ENCODE measurements at places on chromosomes 11 and 22.

DNA sequence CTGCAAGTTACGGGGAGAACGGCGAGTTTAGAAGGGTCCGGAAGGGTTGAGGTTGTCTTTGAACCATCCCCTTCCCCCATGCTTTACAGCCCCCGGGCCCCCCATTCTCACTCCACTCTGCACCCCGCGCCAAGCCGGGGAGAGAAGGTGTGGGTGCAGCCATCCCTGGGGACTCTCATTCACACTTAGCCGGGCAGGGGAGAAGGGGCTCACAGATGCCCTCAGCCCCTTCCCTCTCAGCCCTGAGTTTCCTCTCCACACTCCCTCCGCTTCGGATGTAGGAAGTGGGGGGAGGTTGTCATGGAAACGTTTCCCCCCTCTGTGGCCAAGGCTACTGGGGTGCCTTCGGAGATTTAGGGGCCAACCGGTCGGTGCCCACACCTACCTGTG, 334 bp downstream of the CADM1 start:
- ATAC-seq = peak; percentile 5

GRCh38 chr11:9568854-9569587, 4.4 kb upstream of the WEE1 start:
- ATAC-seq = peak; percentile 8

DNA sequence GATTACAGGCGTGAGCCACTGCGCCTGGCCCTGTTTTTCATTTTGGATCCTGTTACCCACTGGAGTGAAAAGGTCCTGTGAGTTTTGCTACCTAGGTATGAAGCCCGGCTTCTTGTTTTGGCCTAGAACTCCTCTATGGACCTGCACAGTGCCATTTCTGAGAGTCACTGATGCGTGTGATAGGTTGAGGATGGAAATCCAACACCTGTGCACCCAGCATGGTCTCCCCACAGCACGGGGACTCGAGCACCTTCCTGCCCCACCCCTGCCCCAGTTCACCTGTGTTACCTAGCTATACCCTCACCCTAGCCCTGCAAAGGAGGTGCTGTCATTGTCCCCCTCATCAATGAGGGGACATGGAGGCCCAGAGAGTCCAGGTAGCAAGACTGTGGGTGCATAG, 5.1 kb downstream of the FBLN1 start:
- no peak for ATAC-seq

DNA sequence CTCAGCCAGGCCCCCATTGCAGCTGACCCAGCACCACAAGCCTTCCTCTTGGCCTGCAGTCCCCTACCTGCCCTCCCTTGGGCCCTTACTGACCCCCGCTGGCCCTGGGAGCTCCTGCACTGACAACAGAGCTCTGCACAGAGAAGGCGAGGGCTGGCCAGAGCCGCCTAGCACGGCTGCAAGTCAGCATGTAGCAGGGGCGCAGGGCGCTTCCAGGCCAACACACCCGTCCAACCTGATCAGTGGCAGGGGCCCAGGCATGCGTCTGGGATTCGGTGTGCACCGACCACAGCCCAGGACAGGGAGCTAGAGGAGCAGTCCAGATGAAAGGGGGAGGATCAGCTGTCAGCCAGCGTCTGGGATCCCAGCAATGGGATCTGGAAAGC, 7.6 kb downstream of the WNT7B start:
- peak; percentile 64 for ATAC-seq

- ATAC-seq = no peak
These were observed 169.0 kb upstream of the GRK3 start for GRCh38 chr22:25395468-25395867.

DNA sequence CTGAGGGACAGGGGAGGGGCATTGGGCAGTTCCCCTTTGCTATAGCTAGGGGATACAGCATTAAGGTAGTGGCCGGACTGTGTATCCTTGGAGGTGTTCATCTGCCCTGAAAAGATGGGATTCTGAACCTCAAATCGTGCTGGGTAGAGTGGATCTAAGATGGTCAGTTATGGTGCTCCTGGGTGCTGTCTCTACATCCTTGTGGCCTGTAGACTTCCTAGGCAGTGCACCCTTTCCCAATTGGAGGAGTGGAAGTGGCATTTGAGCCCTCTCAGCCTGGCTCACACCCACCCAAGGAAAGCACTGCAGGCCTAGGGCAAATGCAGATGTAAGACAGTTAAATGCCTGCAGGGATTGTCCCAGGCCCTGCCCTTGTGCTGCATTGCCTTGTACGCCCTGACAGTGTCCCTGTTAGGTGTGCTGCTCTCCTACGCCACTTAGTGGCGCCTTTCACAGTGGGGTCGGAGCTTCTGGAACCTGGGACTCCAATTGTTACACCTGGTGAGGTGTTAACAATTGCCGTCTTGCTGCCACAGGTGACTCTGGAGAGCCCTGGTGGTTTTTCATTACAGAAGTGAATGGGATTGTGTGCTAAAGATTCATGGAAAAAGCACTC, 35.0 kb downstream of the PPFIBP2 start:
- peak; percentile 61 for ATAC-seq

- ATAC-seq = peak; percentile 11
These were observed 63.6 kb downstream of the NFAM1 start for GRCh38 chr22:42368379-42369249.

DNA sequence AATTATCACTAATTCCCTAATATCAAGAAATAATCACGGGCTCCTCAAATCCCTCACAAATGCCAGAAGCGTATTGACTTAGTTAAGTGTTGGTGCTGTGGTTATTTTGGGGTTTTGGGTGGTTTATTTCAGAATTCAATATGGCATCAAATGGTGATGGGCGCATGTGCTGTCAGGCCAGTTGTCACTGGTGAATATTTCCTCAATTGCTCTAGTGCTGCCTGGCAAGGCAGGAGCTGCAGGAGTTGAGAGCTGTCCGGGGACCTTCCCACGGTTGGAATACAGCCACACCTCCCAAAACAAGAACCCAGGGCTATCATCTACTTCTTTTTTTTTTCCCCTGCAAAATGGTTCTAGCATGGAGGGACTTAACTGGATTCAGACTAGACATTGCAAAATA, 10.3 kb downstream of the IGLL5 start:
- ATAC-seq = no peak

GRCh38 chr22:48941033-48941902, 886.4 kb downstream of the BRD1 start:
- ATAC-seq = no peak

DNA sequence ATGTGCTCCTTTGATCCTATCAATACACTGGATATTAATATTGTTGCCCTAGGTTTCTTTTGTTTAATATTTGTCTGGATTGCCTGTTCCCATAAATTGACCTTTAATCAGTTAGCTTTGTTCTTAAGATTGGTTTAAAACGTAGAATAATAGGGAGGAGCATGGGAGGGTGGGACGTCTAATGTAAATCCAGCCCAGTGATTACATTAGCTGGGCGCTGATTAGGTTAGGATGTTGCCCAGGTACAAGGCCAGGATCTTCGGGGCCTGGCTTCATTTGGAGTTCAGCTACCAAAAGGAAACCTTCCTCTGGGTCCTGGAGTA, at the start of gene SRSF8:
Gene SRSF8, plus strand, starts transcription at position 204 of the 323 bp plus-strand sequence. CDS start 308 bp downstream, outside the sequence.
- ATAC-seq = peak; percentile 51

DNA sequence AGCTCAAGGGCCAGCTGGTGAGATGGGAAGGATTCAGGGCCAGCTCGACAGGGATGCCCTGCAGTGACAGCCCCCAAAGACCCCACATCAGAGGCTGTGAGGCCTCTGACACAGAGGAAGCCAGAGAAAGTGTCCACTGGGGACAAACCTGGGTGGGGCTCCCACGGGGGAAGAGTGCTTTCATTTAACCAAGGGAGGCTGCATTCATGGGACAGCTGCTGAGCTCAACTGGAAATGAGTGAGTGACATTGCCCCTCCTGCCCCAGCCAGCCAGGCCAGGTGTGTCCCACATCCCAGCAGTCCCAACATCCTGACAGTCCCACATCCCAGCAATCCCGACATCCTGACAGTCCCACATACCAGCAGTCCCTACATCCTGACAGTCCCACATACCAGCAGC, 61.0 kb downstream of the DHCR7 start:
- ATAC-seq = no peak

- ATAC-seq = no peak
These were observed 15.1 kb upstream of the RGL4 start for GRCh38 chr22:23675502-23676415.

GRCh38 chr22:23122216-23122957, 19.4 kb downstream of the RSPH14 start:
- ATAC-seq = no peak

GRCh38 chr11:47837292-47837691, 10.9 kb downstream of the NUP160 start:
- ATAC-seq = no peak
